ENCODE measurements at places on chromosomes 6 and 20.

- DNase-seq, result no peak
These were observed 166.6 kb upstream of the TAB2 start for GRCh38 chr6:149150801-149151398.

GRCh38 chr20:3551681-3552434 is 81.0 kb downstream of the ATRN start:
- DNase-seq, result no peak

DNA sequence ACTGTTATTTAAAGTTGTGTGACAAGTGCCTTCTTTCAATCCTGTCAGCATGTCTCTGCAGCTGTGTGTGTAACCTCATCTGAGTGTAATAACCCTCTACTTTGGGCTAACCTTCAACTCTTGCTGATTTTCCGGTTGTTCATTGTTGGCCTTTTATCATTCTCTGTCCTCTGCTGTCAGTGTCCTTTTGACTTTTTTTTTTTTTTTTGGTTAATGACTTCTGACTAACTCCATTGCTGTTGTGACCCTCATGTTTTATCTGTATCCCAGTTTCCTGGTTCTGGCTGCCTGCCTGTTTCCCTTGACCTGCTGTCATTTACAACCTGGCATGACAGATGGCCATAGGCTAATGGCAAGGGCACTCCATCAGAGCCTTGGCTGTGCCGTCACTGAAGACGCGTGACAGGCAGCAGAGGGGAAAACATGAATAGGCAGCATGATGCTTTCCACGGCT is 145.7 kb upstream of the MAN1A1 start:
- DNase-seq, result no peak

DNA sequence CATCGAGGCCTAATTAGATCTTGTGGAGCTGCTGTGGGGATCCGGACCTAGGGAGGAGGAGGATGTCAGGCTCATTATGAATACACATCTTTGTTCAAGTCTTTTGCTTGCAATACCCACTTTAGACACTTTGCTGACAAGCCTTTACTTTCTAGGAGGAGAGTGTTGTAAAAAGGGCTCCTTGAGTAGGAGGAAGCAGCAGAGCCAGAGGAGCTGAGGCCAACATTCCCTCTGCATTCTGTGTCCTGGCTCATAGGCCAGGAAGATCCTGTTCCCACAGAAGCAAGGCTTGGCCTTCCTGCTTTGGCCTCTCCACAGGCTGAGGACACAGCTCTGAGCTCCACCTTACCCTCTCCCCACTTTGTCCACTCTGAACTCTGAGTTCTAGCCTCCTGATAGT is 67.1 kb downstream of the TPD52L1 start:
- DNase-seq, result no peak

GRCh38 chr6:54787825-54788224 is 58.7 kb upstream of the FAM83B start:
- no peak for DNase-seq

- no peak for DNase-seq
These were observed 136.3 kb downstream of the CD109 start for GRCh38 chr6:73832313-73832712.

- DNase-seq, result no peak
These were observed 43.8 kb upstream of the SEC63 start for GRCh38 chr6:108001696-108002231.

GRCh38 chr20:14673164-14673563 is 335.8 kb upstream of the FLRT3 start:
- DNase-seq, result no peak

GRCh38 chr6:130583268-130583667 is 217.5 kb downstream of the TMEM200A start:
- DNase-seq, result no peak

Data from iPS DF 19.7 (cell line).